ENCODE measurements at places on chromosomes 5 and 9. TPM values are rescaled to one million over a fixed set of nuclear protein-coding genes. Genes with fewer than 3 reads are reported as not detected.

GRCh38 chr5:154962494-154962893 lies 21.6 kb downstream of the MRPL22 start:
- no peak for DNase-seq

DNA sequence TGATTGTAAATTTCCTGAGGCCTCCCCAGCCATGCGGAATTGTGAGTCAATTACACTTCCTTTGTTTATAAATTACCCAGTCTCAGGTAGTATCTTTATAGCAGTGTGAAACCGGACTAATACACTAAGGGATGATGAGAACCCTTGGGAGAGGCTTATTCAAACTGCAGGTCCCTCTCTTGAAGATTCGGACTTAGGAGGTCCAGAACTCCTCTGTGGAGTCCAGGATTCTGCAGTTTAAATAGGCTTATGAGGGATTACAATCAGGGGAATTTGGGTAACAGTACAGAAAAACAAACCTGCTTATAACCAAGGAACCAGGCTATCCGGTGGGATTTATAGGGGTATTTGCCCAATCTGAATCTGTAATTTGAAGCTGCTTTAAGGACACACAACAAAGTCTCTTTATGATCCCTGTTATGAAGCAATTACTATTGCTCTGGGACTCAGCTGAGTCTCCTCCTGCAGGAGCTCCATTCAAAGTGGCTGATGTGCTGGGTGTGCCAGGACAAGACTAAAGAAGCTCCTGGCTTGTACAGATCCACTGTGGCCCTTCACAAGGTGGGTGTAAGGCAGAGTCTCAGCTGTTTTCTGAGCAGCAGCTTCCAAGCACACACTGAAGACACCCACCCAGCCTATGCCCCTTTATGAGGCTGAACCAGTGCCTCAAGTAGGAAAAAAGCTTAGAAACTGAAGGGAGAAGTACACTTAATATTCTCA lies 41.8 kb upstream of the LHFPL2 start:
- no peak for DNase-seq

- DNase-seq, result no peak
Observed at GRCh38 chr5:145681686-145682085, 153.5 kb downstream of the PRELID2 start.

GRCh38 chr9:136562746-136563495 lies 17.1 kb upstream of the NOTCH1 start:
- no peak for DNase-seq

DNA sequence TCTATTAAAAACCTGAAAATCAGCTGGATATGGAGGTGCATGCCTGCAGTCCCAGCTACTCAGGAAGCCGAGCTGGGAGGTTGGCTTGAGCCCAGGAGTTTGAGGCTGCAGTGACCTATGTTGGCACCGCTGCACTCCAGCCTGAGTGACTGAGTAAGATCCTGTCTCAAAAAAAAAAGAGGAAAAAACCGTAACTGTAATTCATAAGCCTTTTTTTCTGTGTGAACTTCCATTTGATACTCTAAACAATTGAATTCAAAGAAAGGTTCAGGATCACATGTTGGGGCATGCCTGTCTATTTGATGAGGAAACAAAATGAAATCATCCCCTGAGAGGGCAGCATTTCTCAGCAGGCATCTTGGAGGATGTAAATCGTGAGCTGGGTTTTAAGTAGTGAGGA lies 38.8 kb downstream of the ITGA2 start:
- DNase-seq, result no peak

GRCh38 chr5:56052735-56053134 lies 58.0 kb upstream of the IL6ST start:
- DNase-seq, result no peak

GRCh38 chr9:27043176-27043575 lies 37.7 kb upstream of the LRRC19 start:
- DNase-seq, result no peak

GRCh38 chr5:21070858-21071257 lies 1082.9 kb upstream of the CDH18 start:
- no peak for DNase-seq

GRCh38 chr5:67983251-67984110 lies 232.1 kb upstream of the PIK3R1 start:
- no peak for DNase-seq

DNA sequence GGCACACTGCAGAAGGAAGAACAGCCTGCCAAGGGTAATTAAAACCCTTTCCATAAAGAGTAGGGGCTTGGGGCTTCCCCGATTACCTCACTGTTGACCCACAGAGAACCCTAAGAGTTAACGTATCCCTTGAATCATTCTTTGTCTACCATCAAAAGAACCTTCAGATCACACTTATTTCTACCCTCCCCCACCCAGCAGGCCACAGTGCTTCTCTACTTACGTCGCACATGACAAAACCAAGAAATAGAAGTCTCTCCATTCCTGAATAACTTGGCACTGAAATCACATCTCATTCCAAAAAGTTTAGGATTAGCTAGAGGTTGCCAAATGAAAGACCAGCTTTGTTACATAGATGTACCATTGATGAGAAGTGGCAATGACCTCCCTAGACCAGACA lies 268.7 kb upstream of the GAS1 start:
- DNase-seq, result no peak

- DNase-seq, result no peak
Observed at GRCh38 chr9:98568234-98568908, 140.4 kb downstream of the GABBR2 start.

DNA sequence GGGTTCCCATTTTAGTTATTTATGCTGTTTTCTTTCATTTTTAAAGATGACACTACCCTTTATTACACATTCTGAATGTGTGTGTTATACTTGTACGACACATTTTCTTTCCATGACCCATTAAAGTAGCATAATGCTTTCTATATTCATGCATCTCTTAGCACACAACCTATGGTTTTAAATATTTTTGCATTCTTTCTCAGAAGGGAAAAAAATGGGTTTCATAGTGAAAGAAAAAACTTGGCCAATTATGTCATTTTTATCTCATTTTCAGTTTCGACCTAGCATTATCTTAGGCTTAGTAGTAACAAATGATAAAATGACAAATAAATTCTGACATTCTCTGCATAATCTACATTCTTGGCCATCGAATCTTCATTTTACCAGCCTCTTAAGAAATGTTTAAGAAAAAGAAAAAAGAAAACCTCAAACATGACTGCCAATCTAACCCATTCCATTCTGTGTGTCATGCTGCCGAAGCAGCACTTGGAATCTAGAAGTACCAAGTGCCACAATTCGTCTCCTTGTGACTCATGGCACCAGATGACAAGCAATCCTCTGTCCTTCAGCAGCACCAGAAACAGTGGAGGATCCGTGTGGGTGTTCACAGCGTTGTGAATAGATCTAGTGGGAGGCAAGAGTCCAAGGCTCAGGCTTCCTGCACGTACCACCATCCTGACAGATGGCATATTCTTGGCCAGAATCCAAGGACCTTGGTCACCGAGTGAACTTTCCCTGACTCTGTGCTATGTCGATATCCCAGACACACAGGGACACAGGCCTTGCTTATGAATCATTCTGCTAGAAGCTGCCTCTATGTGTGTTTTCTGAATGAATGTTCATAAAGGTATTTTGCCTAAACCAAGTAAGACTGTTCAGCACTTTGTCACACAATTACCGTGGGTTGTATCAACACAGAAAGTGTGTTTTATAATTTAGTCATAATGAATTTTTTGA lies 502.7 kb downstream of the NR2F1-AS1 start:
- DNase-seq, result no peak

DNA sequence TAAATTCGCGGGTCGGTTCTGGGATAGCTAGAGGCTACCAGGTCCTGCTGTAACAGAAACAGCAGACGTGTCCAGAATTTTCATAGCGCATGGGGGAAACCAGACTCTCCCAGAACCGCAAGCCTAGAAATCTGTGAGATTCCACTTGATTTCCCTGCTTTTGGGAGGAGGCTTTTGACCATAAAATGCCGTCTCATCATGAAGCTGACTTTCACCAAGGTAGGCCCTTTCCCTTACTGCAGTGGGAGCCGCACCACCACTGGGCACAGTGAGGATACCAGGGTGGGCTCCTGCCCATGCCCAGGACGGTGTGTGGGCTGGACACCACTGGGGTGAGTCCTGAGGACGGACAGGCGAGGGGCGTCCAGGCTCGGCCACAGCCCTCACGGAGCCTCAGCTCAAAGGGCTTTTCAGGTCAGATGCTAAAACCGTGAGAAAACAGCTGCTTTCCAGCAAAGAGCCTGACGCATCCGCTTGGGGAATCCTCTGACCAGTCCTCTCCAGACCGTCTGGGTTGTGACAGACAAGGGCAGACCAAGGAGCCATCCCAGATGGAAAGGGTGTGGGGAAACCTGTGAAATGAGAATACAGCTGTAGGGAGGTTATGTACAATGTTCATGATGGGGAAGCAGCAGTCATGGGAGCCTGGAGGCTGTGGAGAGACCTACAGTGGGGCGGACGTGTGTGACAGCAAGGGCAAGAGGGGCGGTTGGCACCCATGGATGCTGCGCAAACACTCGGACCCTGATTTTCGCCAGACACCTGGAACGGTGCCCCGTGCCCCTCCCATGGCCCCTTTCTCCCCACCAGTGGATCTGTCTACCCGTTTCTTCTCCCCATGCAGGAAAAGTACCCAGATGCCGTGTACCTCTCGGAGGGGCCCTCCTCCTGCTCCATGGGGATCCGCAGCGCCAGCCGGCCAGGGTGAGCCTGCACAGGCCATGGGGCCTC lies 59.2 kb downstream of the IPPK start:
- no peak for DNase-seq

DNA sequence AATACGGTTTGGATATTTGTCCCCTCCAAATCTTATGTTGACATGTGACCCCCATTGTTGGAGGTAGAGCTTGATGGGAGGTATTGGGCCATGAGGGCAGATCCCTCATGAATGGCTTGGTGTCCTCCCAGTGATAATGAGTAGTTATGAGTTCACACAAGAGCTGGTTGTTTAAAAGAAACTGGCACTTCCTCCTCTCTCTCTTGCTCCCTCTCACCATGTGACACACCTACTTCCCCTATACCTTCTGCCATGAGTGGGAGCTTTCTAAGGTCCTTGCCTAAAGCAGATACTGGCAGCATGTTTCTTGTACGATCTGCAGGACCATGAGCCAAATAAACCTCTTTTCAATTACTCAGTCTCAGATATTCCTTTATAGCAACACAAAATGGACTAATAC lies 132.0 kb downstream of the PIK3R1 start:
- no peak for DNase-seq

DNA sequence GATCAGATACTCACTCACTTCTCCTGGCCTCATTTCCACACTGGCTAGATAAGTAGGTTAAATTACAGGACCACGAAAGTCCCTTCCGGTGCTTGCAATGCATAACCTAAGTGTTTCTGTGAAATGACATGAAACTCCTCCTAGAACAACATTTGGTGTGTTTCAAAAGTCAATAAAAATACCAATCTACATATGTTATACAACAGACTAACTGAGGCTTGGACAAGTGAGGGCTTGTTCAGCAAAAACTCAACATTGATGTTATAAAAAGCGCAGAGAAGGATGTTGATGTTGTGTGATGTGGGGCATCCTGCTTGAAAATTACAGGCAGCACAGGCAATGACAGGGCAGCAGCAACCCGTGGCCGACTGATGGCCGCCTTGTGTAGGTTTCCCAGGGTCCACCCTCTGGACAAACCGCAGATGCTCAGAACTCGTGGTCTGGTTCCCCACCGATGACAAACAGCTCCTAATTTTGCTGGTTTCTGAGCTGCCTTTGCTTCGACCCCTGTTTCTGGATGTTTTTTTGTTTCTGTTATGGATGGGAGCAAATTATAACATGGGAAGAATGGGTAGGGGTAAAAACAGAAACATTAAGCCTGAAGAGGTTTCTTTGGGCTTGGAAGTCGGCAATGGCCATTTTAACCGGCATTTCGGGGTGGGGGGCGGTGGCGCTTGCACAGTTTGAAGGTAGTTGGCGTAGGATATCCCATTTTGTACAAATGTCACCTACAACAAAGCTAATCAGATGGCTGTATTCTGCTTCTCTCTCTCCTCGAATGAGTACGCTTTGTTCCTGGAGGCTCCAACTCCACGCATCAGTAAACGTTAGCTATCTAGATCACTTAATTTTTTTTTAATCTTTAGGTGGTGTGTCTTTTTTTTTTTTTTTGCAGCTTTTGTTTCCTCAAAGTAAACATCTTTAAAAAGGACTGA lies 116.1 kb downstream of the PDZD2 start:
- no peak for DNase-seq

- no peak for DNase-seq
Observed at GRCh38 chr5:1918488-1919208, 35.9 kb upstream of the IRX4 start.

- DNase-seq, result no peak
Observed at GRCh38 chr9:127555840-127556820, 55.9 kb upstream of the STXBP1 start.

GRCh38 chr5:94613583-94613982 lies 4.8 kb downstream of the KIAA0825 start:
- no peak for DNase-seq

DNA sequence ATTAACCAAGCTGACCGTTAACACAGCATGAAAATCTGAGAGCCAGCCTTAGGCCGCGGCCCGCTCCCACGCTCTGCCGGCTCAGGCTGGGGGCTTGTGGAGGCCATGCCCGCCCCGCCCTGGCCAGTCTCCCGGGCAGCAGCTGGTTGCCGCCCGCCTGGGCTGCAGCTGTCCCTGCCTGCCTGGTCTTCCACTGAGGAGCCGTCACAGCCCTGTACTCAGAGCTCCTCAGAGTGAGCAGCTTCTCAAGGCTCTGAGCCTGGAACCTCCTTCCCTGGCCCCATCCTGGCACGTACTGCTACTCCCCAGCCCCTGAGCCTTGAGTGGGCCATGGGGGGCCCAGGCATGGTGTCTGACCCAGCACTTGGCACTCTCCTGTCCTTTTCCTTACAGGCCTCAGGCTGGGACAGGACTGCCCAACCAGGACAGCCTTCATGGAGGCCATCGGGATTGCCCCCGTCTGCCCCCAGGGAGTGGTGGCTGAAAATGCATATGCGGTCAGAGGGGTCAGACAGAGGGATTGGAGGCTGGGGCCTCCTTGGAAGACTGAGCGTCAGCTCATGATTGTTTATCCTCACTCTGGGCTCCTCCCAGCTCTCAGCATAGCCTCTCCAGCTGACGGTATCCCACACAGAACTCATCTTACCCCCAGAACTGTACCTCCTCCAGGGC lies 11.9 kb downstream of the FGFR4 start:
- DNase-seq, result no peak

- DNase-seq, result no peak
Observed at GRCh38 chr9:4596165-4596922, 65.8 kb upstream of the PLPP6 start.

GRCh38 chr5:103866169-103866568 lies 303.6 kb upstream of the NUDT12 start:
- DNase-seq, result no peak

DNA sequence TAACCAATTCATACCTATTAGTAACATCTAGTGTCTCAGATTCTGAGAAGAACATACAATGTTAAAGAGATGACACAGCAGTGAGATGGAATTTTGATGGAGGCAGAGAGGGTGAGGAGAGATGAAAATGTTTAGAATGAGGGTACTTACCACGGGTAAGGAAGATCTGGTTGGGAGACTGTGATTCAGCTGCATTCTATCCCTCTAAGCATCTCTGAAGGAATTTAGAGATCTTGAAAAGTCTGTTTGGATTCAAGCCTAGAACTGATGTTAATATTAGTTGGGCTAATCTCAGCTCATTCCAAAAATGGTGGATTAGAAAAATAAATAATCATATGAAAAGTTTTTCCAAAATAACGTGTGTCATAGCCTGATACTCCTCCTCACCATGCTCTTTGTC lies 191.5 kb upstream of the CLINT1 start:
- no peak for DNase-seq

Gene TUT7
- total RNA-seq, result 25.2 TPM

Gene LMX1B
- total RNA-seq, result 9.1 TPM

Gene PAEP
- not detected for total RNA-seq

Gene FLT4
- total RNA-seq, result 2.0 TPM

Gene RAPGEF1
- 57.3 TPM for total RNA-seq

Gene POLK
- total RNA-seq, result 20.2 TPM

All from progenitor cell of endocrine pancreas (in vitro differentiated cells).